Stimulated activated CD4-positive, alpha-beta T cell treated with anti-CD3 and anti-CD28 coated beads, Interleukin-4, amount 100 ng/mL, for 1 hour (primary cell): ENCODE measurements at places on chromosomes 11 and 22.

GRCh38 chr11:99535406-99535805 is 514.7 kb downstream of the CNTN5 start:
- DNase-seq = no peak

- DNase-seq = no peak
Measured at GRCh38 chr11:2580571-2581001, 119.2 kb downstream of the KCNQ1OT1 start.

- no peak for DNase-seq
Measured at GRCh38 chr11:67051180-67051893, 5.3 kb upstream of the RHOD start.

DNA sequence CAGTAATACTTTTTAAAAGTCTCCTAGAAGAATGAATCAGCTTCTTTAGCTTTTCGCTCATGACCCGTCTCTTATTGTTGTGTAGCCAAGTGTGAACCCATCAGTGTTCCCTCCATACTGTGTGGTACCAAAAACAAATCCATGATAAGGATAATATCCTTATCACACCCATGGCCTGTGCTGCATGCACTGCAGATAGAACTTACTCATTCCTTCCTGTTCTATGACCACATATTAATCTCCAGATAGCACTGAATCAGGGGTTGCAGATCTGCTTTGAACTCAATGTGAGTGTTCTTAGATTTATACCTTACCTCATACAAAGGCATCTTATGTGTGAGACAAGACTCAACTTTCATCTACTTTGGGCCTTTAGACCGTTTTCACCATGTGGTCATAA is 373.4 kb downstream of the JRKL start:
- no peak for DNase-seq

DNA sequence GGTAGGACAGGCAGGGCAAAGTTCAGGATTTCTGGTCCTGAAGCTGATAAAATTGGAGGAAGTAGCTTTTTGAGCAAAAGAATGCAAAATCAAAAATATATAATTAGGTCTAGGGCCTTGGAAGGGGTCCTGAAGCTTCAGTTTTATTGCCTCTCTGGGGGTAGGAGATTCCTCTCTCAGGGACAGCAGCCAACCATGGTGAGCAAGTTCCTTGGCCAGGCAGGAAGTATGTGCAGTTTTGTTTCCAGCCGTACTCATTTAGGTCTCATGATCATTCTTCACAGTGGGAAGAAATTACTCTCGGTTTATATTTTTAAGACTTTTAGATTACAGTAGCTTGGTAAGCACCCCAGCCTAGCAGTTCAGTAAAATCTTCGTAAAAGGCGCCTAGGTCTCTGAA is 2.9 kb upstream of the RAB38 start:
- DNase-seq = no peak

DNA sequence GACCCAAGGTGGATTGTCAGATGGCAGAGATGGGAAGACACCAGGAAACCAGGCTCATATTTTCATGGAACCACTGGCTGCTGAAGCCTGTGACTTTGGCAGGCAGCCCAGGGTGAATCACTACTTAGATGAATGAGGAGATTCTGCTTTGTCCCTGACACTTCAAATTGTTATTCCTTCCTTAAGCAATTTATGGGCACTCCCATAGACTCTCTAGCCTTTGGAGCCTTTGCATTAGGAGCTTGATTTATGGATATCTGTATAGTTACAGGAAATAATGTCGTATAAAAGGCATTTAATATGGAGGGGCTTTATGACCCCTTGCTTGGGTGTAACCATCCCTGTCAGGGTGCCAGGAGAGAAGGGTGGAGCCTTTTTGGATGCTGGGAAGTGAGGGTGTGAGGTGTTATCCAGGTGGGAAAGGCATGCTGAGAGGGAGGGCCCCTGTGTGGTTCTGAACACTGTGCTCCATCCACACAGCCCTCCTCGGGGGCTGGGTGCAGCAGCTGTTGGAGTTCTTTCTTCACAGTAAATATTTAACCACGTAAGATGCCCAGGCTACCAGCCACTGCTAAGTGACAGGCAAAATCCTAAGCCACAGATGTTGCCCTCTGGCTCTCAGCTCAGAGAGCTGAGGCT is 35.3 kb downstream of the IL18 start:
- DNase-seq = no peak

- no peak for DNase-seq
Measured at GRCh38 chr22:17597217-17597616, 31.3 kb downstream of the ATP6V1E1 start.

DNA sequence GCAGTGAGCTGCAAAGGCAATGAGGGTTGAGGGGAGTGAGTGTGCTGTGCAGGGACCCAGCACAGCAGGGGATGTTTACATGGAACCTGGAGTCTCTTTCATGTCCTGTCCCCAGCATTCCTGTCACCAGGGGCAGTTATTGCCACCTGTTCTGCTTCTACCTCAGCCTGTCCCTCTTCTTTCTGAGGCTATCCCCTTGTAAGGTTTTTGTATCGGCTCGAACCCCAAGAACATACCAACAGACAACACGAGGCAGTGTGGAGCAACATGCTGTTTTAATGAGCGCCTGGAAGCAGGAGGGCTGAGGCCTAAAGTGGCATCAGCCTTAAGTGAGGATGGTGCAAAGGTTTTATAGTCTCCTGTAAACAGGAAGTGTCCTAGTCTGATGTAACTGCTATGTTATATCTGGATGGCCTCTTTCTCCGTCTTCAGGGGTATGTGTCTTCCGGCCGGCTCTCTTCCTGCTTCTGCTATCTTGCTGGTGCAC is 3.9 kb downstream of the SCGB2A2 start:
- DNase-seq = no peak

DNA sequence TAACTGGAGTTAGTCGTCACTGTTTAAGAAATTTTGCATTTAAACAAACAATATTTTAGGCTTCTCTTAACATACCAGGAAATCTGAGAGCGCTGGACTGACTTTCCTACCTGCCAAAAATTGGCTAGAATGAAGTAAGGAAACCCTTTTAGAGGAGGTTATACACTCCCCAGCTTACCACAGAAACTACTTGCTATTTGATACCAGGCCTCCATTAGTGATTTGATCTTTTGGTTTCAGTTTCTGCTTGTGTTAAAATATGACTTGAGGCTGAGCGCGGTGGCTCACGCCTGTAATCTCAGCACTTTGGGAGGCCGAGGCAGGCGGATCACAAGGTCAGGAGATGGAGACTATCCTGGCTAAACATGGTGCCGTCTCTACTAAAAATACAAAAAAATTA is 419.9 kb downstream of the LRRC4C start:
- DNase-seq = no peak

GRCh38 chr11:130096042-130096441 is 26.3 kb downstream of the APLP2 start:
- no peak for DNase-seq

GRCh38 chr11:103958475-103959215 is 77.8 kb upstream of the DDI1 start:
- DNase-seq = no peak

DNA sequence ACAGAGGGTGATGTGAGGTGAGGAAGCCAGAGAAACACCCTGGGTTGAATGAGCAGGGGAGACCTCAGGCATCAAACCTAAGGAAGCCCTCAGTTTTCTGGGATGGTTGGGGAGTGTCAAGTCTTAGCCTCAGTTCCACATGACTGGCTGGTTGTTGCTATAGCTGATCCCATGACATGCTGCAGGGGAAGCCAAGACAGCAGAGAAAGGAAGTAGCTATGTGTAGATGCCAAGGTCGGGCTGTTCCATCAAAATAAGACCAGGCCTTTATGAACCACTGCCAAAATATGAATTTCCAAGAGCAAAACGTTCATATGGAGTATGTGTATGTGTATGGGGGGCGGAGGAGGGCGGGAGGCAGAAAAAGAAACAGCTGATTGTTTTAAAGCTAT is 11.6 kb downstream of the CD59 start:
- DNase-seq = no peak

- no peak for DNase-seq
Measured at GRCh38 chr22:38153821-38154562, 27.6 kb downstream of the PLA2G6 start.
